ENCODE measurements at places on chromosomes 16 and 17.

- DNase-seq, result no peak
Observed at GRCh38 chr16:86244158-86244557, 266.2 kb upstream of the FOXF1 start.

DNA sequence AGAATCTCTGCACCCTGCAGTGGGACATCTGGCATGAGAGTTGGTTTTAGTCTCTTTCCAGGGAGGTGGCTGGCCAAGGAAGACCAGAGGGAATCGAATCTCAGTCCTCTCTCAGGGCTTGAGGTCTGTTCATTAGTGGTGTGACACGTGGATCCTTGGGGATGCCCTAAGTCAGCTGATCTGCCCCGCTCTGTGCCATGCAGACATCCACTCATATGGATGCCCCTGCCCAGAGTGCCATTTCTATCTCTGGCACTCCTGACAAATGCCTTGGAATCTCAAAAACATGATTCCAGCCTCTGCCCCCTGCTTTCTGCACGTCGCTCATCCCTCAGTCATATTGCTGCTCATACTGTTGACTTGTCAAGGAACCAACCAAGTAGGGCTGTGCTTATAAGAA is 38.8 kb downstream of the WSCD1 start:
- no peak for DNase-seq

GRCh38 chr16:3469736-3470135 is 25.6 kb downstream of the C16orf90 start:
- DNase-seq, result no peak

GRCh38 chr16:69511651-69512050 is 54.1 kb upstream of the NFAT5 start:
- DNase-seq, result no peak

DNA sequence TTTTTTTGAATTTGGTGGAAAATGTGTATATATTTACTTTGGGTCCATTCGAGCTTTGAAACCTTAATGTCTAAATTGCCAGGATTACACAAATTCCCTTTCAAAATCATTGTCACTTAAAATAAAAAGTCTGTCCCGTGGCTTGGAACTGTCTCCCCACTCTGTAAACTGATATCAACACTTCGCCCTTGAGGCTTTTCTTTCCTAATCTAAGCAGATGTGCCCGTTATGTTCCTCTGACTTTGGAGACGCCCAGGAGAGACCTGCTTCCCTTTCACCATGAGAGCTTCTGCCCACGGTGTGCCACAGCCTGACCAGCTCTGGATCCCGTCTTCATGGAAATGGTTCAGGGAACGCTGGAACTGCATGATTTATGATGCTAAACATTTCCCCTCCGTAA is 151.3 kb downstream of the C16orf95 start:
- DNase-seq, result no peak

GRCh38 chr16:3513892-3514583 is 13.2 kb downstream of the CLUAP1 start:
- DNase-seq, result no peak

DNA sequence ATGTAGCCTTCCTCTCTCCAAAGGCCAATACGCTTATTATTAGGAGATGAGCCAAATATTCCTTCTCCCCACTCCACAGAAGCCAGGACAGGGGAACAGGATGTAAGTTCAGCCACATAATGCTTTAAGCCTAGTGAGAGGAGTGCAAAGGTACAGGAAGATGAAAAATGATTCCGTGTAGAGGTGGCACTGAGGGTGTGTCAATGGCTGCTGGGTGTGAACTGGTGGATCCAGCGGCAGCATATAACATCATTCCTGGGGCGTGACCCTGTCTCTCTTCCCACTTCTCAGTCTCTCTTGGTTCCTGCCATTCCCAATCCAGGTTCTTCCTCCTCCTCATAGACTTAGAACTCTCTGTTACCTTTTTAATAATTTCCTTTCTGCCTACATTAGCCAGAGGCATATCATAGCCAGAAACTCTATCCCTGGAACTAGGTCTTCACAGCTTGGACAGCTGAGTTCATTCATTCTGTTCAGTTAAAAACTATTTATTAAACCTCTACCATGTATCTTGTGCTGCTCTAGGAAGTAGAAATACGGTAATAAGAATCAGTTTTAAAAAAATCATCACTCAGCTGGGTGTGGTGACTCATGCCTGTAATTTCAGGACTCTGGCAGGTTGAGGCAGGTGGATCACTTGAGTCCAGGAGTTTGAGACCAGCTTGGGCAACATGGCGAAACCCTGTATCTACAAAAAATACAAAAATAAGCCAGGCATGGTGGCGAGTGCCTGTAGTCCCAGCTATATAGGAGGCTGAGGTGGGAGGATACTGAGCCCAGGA is 58.0 kb upstream of the FAM20A start:
- DNase-seq, result no peak

DNA sequence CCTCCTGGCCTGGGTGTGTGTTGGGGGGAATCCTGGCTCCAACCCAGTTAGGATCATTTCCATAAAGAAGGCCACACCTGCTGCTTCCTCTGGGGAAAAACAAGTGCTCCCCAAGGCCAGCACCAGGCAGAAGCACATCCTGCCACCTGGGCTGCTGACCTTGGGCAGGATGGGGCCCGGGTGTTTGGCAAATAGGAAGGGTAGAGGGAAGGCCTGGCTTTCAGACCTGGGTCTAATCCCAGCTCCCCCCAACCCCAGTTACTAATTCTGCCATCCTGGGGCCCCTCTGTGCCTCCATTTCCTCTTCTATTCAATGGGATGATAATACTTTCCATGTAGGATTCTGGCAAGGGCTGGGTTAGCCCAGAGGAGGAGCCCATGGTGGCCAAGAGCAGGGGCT is 3.0 kb upstream of the NLRC5 start:
- DNase-seq, result no peak

DNA sequence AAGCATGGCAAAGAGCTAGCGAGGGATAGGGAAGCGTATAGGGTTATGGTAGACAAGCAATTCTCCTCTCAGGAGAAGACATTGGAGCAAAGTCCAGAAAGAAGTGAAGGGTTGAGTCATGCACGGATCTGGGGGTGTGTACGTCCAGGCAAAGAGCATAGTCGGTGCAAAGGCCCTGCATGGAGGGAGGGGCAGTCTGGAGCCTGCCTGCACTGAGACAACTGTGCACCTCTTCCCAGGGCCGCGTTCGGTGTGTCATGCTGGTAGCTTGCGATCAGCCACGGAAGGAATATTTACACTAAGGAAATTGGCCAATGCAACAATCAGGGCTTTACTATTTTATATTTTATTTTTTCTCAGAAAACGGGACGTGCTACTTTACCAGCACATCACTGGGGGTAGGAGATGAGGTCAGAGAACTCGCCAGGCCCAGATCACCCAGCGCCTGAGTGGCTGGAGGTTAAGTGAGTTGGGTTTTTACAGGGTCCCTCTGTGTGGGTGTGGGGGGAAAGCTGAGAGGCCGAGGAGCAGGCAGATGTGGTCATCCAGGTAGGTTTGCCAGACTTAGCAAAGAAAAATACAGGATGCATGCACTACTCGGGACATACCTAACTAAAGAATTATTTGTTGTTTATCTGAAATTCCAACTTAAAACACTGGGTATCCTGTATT is 6.7 kb upstream of the B9D1 start:
- DNase-seq, result no peak

DNA sequence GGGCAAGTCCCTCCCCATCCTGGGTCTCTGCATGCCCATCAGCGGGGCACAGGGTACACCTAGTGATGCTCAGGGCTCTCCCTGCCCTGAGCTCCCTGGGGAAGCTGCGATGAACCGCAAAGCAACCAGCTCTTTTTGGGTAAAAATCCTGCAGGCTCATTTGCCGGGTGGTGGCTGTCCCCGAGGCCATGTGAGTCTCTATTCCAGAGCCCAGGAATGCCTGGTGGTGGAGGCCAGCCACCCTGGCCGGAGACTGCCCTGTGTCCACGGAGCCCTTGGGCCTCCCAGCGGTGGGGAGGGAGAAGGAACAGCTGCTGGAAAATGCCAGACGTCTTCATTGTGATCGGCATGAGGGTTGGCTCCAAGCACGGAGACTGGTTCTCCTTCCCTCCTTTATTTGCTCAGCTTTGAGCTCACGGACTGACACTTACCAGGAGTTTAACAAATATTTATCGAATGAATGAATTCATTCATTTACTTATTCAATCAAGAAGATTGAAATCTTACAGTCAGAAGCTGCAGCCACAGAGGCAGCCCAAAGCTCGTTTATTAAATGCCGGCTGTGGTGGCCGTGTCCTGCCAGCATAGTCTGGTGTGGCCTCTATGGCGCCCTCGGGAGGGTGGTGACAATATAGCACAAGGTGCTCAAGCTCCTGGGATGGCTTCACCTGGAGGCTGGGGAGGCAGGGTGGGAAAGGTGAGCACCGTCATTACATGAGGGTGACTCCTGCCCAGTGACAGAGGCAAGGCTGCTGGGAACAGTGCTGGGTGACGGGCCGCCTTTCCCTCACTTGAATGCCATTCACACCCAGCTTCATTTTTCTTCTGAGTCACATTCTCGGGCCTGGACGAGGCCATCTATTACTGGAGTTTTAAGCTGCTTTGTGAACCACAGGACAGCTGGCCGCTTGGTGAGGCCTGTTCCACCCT is 31.1 kb upstream of the JPH3 start:
- no peak for DNase-seq

GRCh38 chr16:25692351-25692741 is 587 bp downstream of the HS3ST4 start:
- no peak for DNase-seq

- no peak for DNase-seq
Observed at GRCh38 chr16:11901091-11901490, 14.7 kb downstream of the GSPT1 start.

DNA sequence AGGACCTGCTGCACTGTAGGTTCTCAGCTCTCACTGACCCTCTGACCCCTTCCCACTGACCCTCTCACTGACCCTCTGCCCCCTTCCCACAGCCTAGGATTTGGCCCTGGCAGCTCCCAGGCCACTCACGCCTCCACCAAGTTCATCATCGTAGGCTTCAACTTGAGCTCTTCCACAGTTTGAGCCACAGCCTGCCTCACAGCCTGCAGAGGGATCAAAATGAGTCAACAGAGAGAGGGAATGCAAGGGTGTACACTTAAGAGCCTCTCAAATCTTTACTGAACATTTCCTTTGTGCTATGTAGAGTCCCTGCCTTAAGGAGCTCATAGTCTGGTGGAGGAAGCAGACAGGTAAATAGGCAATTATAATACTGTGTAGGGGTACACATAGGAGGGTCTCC is 12.1 kb downstream of the HEATR9 start:
- no peak for DNase-seq

- DNase-seq, result no peak
Observed at GRCh38 chr16:7713244-7713643, 380.6 kb downstream of the RBFOX1 start.

DNA sequence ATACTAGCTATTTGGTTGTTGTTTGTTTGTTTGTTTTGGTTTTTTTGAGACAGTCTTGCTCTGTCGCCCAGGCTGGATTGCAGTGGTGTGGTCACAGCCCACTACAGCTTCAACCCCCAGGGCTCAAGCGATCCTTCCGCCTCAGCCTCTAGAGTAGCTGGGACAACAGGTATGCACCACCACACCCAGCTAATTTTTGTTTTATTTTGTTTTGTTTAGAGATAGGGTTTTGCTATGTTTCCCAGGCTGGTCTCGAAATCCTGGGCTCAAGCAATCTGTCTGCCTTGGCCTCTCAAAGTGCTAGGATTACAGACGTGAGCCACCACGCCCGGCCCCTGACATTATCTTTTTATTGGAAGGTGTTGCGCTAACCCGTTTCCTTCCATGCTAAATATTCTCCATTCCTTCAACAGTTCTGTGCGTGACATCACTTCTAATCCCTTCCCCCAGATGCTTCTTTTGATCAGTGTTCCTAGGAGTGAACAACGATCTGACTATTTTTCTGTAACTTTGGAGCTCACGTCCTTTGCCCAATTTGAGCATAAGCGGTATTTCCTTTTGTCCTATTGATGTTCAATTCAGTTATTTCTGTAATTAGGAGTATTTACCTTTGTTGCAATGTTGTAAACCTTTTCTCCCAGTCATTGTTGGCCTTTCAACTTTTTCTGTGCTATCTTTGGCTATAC is 30.2 kb upstream of the EMP2 start:
- DNase-seq, result no peak

DNA sequence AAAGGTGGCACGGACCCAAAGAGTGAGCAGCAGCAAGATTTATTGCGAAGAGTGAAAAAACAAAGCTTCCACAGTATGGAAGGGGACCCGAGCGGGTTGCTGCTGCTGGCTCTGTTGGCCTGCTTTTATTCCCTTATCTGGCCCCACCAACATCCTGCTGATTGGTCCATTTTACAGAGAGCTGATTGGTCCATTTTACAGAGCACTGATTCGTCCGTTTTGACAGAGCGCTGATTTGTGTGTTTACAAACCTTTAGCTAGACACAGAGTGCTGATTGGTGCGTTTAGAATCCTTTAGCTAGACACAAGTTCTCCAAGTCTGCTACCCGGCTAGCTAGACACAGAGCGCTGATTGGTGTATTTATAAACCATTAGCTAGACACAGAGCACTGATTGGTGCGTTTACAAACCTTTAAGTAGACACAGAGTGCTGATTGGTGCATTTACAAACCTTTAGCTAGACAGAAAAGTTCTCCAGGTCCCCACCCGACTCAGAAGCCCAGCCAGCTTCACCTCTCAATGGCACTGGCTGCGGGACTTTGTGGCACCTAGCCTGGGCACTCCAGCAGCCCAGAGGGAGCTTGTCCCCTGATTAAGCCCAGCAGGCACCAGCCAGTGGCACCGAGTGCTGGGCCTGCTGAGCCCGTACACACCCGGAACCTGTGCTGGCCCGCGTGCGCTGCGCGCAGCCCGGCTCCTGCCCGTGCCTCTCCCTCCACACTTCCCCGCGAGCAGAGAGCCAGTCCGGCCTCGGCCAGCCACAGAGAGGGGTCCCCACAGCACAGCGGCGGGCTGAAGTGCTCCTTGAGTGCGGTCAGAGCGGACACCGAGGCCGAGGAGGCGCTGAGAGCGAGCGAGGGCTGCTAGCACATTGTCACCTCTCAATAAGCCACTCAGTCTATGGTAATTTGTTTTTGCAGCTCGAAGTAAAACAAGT is 15.1 kb downstream of the IGSF6 start:
- DNase-seq, result no peak

- no peak for DNase-seq
Observed at GRCh38 chr17:43946781-43947180, 4.5 kb upstream of the PPY start.

- DNase-seq, result no peak
Observed at GRCh38 chr17:82201498-82201910, 11.1 kb downstream of the CCDC57 start.

GRCh38 chr17:77419547-77420094 is 278.9 kb downstream of the SEC14L1 start:
- DNase-seq, result no peak
